ENCODE measurements at places on chromosomes 12 and 14. TPM values are rescaled to one million over a fixed set of nuclear protein-coding genes. Genes with fewer than 3 reads are reported as not detected.

GRCh38 chr14:56274556-56274955 is 156.3 kb downstream of the PELI2 start:
- no peaks in the 10 kb centered on the region for H3K4me1 ChIP-seq
- no peaks in the 10 kb centered on the region for H3K36me3 ChIP-seq
- no peak for DNase-seq
- H3K4me3 ChIP-seq, result no peak overlapping the region
- H3K27ac ChIP-seq, result no peak overlapping the region
- H3K27me3 ChIP-seq, result no peaks in the 10 kb centered on the region

GRCh38 chr12:122888232-122888752 is 7.6 kb downstream of the VPS37B start:
- peak; percentile 65 for DNase-seq
- H3K4me3 ChIP-seq, result peak overlapping the region; percentile 69
- no peaks in the 10 kb centered on the region for H3K27me3 ChIP-seq
- H3K27ac ChIP-seq, result peak overlapping the region; percentile 93
- H3K36me3 ChIP-seq, result peaks cover 17% of the 10 kb centered on the region
- peaks cover 93% of the 10 kb centered on the region for H3K4me1 ChIP-seq

GRCh38 chr12:130803702-130804101 is 35.3 kb downstream of the STX2 start:
- H3K36me3 ChIP-seq, result peaks cover 49% of the 10 kb centered on the region
- H3K27ac ChIP-seq, result no peak overlapping the region
- no peak overlapping the region for H3K4me3 ChIP-seq

- H3K27ac ChIP-seq, result no peak overlapping the region
- H3K4me3 ChIP-seq, result no peak overlapping the region
- H3K4me1 ChIP-seq, result peaks cover 9% of the 10 kb centered on the region
- H3K27me3 ChIP-seq, result peaks cover 3% of the 10 kb centered on the region
- DNase-seq, result no peak
Observed at GRCh38 chr12:62732861-62733427, 202.0 kb downstream of the PPM1H start.

DNA sequence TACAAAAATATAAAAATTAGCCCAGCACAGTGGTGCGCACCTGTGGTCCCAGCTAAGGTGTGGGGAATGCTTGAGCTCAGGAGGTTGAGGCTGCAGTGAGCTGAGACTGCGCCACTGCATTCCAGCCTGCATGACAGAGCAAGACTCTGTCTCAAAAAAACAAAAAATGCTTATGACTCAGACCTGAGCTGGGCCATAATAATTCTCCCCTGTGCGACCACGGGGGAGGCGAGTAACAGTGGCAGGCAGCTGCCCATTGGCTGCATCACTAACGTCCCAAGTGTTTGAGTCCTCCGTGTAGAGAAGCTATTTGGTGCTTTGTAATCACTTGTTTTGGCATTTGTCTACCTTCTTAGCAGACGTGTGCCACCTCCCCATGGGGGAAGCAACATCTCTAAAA is 24.9 kb downstream of the PSMC1 start:
- no peak for DNase-seq
- no peaks in the 10 kb centered on the region for H3K27me3 ChIP-seq
- H3K36me3 ChIP-seq, result peaks cover 21% of the 10 kb centered on the region

DNA sequence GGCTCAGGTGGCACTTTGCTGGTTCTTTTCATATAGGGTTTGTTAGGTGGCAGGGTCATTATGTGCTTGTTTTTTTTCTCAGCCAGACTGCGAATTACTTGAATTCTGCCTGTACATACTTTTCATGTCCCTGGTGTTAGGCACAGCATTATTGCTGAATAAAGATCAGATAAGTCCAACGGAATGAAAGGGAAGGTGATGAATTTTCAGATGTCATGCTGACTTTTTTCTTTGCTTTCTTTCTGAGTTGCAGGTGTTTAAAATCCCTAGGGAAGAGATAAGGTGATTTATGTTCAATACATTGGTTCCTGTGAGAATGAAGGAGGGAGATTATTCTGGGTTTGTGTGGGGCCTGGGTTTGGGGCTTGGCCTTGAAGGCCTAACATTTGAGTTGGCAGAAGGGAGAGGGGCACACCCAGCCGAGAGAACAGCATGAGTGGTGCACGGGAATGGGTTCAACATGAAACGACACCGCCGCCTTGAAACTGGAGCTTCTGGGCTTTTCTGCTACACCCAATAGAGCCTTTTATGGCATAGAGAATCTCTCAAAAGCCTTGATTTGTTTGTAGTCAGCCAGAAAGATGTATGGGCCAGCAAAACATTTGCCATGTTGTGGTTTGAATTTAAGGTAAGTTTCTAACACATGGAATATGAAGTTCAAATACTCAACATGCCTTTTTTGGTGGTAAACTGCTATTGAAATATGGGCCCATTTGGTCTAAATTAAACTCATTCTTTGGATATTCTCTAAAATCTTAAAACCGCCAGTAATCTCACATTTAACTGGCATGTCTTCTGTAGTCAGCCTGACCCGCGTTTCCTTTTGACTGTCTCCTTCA is 477.0 kb downstream of the PCNX1 start:
- no peak for DNase-seq
- no peak overlapping the region for H3K4me3 ChIP-seq
- no peaks in the 10 kb centered on the region for H3K27me3 ChIP-seq
- peaks cover 10% of the 10 kb centered on the region for H3K36me3 ChIP-seq
- no peak overlapping the region for H3K27ac ChIP-seq

Gene NYNRIN
- total RNA-seq, result 0.27 TPM

- H3K4me1 ChIP-seq, result peaks cover 22% of the 10 kb centered on the region
- H3K27me3 ChIP-seq, result no peaks in the 10 kb centered on the region
- DNase-seq, result peak; percentile 80
- H3K36me3 ChIP-seq, result no peaks in the 10 kb centered on the region
- H3K4me3 ChIP-seq, result no peak overlapping the region
Observed at GRCh38 chr14:102096569-102097188, 9.8 kb upstream of the HSP90AA1 start.

- H3K27me3 ChIP-seq, result no peaks in the 10 kb centered on the region
- no peak for DNase-seq
- H3K27ac ChIP-seq, result no peak overlapping the region
- H3K4me1 ChIP-seq, result peaks cover 11% of the 10 kb centered on the region
- H3K36me3 ChIP-seq, result no peaks in the 10 kb centered on the region
- H3K4me3 ChIP-seq, result no peak overlapping the region
Observed at GRCh38 chr14:56333359-56334292, 215.4 kb downstream of the PELI2 start.

Gene CLEC4A
- total RNA-seq, result 0.98 TPM

DNA sequence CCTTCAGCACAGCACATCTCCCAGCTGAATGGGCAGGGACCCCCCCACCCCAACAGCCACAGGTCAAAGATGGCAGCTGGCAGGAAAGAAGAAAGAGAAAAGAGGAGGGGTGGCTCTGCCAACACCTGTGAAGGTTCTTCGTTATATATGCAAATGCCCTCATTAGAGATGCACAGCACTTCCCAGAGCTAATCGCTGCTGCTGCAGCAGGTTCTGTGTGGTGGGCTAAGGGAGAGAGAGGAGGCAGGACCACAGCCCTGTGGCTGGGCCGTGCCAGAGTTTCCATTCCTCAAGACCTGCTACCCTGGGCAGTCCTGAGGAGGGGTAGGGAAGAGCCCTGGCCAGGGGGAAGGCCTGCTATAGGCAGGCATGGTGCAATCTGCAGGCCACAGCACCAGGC is 28.7 kb downstream of the SMUG1 start:
- no peaks in the 10 kb centered on the region for H3K4me1 ChIP-seq
- no peaks in the 10 kb centered on the region for H3K27me3 ChIP-seq
- no peaks in the 10 kb centered on the region for H3K36me3 ChIP-seq
- no peak for DNase-seq
